ENCODE measurements at places on chromosomes 6 and 20.

DNA sequence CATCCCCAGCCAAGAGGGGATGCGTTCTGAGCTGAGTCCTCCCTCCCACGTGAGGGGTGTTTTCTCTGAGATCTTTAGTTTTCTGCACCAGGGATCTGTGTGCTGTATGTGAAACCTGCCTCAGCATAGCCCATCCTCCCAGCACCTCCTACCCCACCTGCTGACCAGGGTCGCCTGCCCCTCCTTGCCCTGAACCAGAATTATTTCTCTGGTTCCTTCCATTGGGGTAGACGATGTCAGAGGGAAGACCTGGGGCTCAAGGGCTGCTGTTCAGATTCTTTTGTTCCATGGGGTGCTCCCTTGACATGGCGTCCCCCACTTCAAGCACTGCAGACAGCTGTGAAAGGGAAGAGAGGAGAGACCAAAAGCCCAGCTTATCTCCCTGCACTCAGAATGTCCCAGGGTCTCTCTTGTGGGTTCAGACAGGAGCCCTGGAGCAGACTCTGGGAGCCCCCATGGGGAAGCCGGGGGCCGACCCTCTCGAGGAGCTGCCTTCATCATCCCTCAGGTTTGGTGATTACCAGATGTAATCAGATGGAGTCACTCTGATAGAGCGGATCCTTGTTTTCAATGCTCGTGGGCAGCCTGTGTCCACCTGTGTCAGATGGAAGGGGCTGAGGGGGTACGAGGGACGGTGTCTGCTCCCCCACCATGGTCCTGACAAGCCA is 74.3 kb downstream of the ERMARD start:
- DNase-seq, result no peak

DNA sequence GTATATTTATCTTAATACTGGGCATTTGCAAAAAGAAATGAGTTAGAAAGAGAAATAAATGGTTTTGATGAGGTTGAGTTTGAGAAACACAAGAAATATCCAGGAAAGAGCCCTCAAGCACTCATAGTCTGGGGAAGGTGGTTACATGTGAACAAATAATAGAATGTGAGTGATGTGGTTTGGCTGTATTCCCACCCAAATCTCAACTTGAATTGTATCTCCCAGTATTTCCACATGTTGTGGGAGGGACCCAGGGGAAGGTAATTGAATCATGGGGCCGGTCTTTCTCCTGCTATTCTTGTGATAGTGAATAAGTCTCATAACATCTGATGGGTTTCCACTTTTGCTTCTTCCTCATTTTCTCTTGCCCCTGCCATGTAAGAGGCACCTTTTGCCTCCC is 334.1 kb downstream of the COL12A1 start:
- no peak for DNase-seq

DNA sequence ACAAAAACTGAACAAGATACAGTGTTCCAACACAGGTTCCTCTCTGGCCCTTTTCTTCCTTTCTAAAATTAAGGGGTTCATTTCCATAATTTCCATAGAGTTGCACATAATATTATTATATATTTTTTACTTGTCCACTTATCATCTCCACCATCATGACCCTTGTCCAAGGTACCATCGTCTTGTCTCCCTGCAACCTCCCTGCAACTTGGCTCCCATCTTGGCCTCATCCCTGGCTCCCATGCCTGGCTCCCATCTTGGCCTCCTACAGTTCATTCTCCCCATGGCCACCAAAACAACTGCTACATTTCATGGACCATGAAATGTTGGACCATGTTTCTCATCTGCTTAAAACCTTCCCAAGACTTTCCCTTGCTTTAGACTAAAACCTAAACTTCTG is 3.1 kb upstream of the KCNB1 start:
- no peak for DNase-seq

DNA sequence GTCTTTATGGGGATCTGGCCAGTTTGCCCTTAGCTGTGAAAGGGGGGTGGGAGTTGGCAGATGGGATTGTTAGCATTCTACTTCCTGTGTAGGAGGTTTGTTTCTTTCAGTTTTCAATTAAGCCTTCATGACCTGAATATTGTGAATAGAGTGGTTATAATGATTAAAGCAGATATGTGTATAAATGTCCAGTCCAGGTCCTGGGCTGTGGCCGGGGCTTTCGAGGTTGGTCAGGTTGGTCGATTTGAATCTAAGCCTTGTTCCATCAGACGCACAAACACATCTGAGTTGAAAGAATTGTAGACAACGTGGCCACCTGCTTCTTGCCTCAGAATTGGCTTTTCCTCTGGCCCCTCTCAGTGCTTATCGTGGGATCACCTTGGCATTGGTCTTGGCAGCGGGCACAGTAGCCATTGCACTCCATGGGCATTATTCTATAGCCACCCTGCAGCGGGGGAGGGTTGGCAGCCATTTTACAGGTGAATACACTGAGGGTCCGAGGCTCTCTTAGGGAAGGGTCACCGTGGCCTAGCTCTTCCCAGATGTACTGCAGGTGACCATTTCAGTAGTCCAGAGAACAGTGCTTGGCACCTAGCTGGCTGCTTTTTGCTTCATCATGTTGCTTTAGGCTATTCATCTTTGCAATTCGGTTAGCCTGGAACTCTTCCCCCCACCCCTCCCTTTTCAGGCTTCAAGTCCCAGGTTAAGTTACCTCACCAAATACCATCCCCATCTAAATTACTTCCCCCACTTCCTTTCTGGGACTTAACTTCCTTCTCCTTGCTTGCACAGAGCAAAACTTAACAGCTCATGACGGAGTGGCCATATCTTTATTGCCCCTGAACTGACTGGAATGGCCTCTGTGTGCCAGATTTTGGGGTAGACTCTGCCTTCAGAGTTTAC is 1.1 kb downstream of the RNF114 start:
- DNase-seq, result no peak

DNA sequence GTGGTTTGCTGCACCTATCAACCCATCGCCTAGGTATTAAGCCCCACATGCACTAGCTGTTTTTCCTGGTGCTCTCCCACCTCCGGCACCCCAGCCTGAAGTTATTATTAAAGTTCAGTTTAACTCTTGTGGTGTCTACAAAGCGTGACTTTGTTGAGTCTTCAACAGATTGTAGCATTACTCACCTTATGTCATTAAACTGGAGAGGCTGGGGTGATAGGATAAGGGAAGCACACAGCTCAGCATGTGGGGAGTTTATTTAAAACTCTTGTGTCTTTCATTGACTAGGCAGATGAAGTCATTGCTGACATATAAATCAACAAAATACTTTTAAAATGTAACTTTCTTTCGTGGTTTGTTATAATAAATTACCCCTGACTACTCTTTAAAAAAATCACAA is 84.7 kb upstream of the GCM1 start:
- no peak for DNase-seq

DNA sequence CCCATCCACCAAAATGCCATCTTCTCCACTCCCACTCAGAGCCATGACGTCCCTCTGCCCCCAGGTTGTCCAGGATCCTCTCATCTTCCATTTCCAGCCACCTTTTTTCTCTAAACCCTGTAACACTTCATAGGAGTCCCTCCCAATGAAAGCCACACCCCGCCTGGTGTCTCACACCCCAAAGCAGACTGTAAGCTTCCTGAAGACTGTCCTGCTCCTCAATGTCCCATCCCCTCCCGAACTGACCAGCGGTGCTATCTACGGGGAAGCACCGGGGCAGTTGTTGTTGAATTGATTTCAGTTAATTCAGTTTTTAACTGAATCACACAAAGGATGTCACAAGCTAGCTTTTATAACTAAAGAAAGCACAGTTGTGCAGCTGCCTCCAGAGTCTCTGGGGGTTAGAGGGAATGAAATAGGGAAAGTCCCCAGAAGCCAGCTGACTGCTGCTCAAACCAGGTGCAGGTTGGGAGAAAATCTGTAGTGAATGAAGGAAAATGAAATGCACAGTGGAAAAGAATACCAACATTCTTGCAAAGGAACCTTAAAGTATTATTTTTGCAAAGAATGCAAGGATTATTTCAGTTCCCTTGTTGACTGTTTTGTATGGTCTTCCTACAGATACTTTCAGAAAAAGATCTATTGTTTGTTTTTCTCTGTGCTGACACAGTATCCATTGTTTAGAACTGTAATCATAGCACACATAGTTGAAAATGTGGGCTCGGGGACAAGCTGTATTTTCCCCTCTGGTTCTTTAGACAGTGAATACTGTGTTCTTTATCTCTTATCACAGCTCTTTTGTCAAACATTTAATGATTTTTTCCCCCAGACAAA is 222.6 kb upstream of the QKI start:
- no peak for DNase-seq

- DNase-seq, result peak; percentile 46
These were observed at the start of gene ULBP2 for GRCh38 chr6:149941583-149942460. Gene ULBP2, plus strand, starts transcription at chr6:149942014. Its CDS starts 59 bp downstream, at chr6:149942073.

- no peak for DNase-seq
These were observed 117.5 kb downstream of the DLL1 start for GRCh38 chr6:170173335-170173881.

GRCh38 chr6:50712291-50712690 is 1.0 kb upstream of the TFAP2D start:
- DNase-seq, result no peak

GRCh38 chr20:44384423-44385027 is 29.0 kb downstream of the HNF4A start:
- DNase-seq, result peak; percentile 15

- no peak for DNase-seq
These were observed 110.2 kb upstream of the FOXQ1 start for GRCh38 chr6:1201547-1202200.

DNA sequence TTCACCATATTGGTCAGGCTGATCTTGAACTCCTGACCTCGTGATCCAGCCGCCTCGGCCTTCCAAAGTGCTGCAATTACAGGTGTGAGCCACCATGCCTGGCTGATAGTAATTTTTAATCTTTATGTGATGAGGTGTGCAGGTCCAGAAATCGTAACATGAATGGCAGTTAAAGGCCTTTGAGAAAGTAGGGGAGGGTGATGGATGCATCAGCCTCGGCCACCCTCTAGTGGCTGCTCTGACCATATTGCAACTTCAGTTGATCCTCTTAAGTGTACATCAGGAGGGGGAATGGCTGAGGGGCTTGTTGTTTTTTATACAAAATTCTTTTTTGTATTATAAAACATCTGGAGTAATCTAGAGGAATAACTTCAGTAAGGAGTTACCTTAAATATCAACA is 193.0 kb downstream of the ZFAND3 start:
- no peak for DNase-seq

DNA sequence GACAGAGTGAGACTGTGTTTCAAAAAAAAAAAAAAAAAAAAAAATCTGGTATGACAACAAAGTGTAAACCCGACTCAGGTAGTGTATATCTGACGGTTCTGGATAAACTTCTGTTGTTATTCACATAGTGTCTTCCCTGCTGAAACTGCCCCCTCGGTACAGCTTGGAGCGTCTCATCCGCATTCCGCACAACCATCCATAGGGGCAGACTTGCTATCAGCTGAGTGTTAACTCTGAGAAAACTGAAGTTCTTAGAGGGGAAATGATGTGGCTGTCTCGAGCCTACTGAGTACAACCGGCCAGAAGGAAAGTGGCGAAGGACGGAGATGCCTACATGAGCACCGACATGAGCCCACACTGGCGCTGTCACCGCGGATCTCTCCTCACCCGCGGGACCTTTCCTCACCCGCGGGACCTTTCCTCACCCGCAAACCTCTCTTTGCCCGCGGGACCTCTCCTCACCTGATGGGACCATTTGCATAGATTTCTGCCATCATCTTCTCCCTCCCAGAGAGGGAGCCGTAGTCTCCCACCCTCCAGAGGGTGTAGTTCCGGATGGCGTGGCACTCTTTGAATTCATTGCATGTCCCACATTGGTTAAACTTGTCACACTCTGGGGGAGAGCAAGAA is 9.8 kb downstream of the CTSZ start:
- no peak for DNase-seq

- DNase-seq, result no peak
These were observed 9.1 kb downstream of the EBF4 start for GRCh38 chr20:2701671-2702081.

DNA sequence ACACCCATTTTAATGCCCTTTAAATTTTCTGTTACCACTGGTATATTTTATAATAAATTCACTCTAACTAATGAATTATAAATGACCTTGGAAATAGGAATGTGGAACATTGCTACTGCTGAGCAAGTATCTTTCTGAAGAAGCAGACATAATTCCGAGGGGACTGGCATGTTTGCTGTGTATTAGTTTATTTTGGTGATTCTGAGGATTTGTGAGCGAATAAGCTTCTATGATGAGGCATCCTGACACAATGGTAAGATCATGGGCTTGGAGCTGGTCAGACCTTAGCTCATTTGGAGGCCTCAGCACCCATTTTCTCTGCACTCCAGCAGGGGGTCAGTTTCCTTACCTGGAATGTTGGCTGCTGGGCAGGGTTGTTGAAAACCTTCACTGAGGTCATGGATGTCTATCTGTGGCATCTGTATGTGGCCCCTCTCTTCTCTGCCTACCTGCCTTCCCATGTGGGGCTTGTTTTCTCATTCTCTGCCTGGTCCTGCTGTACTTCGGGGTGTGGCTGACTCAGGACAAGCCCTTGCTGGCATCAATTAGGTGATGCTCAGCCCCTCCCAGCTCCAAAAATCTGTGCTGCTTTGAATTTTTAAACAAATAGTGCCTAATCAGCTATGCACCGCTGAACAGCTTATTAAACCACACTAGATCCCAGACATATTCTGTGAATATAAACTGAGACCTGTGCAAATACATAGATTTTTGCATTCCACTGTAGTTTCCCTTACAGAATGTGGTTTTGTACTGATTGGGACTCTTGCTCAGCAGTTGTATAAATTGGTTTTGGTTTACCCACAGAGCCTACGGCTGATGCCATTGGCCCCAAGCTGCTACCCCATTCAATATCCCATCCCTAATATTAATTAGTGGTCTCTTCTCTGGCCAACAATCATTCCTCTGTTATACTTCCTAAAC is 10.7 kb downstream of the ARID1B start:
- DNase-seq, result no peak

- DNase-seq, result no peak
These were observed 52.0 kb upstream of the MTHFD1L start for GRCh38 chr6:150813319-150813992.

- no peak for DNase-seq
These were observed 12.2 kb upstream of the SLC17A2 start for GRCh38 chr6:25942561-25943147.

- no peak for DNase-seq
These were observed 217.7 kb upstream of the RIN2 start for GRCh38 chr20:19540392-19540791.

GRCh38 chr6:11731423-11731822 is 47.2 kb downstream of the ADTRP start:
- no peak for DNase-seq

DNA sequence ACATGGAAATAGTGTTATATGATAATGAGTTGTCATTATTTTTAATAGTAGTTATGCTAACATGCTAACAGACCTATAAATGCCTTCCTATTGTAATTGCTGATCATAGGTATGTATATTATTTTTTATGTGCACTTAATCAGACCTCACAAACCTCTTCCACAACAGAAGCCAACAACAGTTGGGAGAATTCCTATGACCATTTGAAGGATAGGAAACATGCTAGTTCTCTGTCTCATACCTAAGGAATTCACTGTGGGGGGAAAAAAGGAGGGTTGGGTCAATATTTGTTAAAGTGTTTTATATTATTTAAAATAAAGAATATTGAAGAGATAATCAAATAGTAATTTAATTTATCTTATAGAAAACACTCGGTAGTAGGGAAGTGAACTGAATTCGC is 990.9 kb downstream of the EPHA7 start:
- no peak for DNase-seq
